ENCODE measurements at places on chromosomes 2 and 18. TPM values are rescaled to one million over a fixed set of nuclear protein-coding genes. Genes with fewer than 3 reads are reported as not detected.
A peak's percentile ranks its signal among the peaks of the same experiment; 100 is the strongest.

Gene CFAP221
- 0.79 TPM for total RNA-seq

Gene FN1
- 68.9 TPM for total RNA-seq

Gene REEP1
- total RNA-seq, result 21.3 TPM

Gene TRABD2A
- 0.62 TPM for total RNA-seq

Gene GBX2
- not detected for total RNA-seq

Gene RIT2
- total RNA-seq, result not detected

Gene POTEC
- total RNA-seq, result not detected

Gene GPR39
- not detected for total RNA-seq

Gene EN1
- total RNA-seq, result not detected

Gene MAP3K19
- total RNA-seq, result not detected

Gene C2orf72
- 0.07 TPM for total RNA-seq

Gene INSIG2
- 12.0 TPM for total RNA-seq

Gene TGFA
- 1.1 TPM for total RNA-seq

Gene IL36B
- total RNA-seq, result not detected

Gene SLC38A11
- total RNA-seq, result 1.0 TPM

Gene HOXD10
- total RNA-seq, result not detected

Gene GPR55
- not detected for total RNA-seq

Gene FAM124B
- 1.2 TPM for total RNA-seq

Gene TWIST2
- 2.6 TPM for total RNA-seq

Gene KIF5C
- total RNA-seq, result 0.52 TPM

GRCh38 chr2:12555012-12555645, 161.6 kb upstream of the TRIB2 start:
- no peak for DNase-seq

DNA sequence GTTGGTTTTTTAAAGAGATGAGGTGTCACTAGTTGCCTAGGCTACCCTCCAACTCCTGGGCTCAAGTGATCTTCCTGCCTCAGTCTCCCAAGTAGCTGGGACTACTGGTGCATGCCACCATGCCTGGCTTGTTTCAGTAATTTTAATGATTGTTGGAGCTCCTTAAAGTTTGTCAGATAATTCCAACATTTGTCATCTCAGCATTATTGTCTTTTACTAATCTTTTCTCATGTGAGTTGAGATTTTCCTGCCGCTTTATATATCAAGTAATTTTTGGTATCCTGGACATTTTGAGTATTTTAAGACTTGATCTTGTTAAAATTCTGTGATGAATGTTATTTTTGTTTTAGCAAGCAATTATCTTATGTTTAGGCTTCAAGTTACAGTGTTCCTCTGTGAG, 108.6 kb downstream of the OTX1 start:
- DNase-seq, result no peak

- no peak for DNase-seq
Observed at GRCh38 chr2:100161945-100162620, 19.7 kb upstream of the AFF3 start.

DNA sequence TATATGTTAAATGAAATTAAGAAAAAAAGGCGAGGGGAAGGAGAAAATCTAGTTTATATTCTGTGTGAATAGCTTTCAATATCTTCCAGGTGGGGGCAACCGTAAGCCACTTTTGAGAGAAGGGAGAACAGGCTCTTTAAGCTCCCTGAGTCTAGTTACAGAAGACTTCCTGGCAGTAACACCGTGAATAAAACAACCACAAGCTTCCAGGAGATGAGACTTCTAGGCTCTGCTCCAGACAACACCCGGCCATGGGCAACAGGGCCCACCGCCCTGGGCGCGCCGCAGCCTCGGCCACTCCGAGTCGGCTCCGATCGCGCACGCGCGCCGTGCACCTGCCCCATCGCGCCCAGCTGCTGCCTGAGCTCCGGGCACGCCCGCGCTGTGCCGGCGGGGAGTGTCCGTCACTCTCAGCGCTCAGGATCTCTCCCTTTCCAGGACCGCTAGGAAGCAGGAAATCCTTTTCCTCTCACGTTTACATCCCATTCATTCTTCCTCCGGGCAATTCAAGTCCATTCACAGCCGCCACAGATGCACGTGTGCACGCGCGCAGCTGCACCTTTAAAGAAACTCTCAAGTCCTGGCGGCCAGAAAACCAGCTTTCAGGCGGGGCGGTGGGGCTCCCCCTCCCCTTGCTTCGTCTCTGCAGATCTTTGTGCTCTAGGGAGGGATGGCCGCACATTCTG, 19.4 kb upstream of the PAX3 start:
- peak; percentile 77 for DNase-seq

DNA sequence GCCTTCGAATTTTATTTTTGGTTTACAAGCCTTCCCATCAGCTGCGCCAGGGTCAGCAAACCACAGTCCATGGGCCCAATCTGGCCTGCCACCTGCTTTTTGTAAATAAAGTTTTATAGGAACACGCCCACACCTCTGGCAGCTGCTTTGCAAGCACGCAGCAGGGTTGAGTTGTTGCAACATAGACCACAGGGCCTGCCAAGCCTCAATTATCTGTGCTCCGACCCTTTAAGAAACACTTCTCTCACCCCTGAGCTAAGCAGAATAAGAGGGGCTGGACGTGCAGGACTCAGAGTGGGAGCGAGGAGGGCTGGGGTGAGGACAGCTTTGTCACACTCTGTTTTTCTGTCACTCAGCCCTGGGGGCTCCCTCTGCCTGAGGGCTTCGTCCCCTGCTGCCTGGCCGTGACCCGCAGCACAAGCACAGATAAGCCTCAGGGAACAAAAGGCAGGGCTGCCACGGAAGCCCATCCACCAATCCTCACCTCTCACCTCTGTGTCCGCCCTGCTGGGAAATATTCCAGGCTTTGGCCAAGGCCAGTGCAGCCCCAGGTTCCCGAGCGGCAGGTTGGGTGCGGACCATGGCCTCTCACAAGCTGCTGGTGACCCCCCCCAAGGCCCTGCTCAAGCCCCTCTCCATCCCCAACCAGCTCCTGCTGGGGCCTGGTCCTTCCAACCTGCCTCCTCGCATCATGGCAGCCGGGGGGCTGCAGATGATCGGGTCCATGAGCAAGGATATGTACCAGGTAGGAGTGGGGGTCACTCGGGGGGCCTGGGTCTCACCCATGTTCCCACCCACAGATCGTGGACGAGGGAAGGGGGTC, at the start of gene AGXT:
AGXT (plus strand) TSS at position 539 of the 823 bp plus-strand sequence; CDS start at position 581, 42 bp downstream.
- DNase-seq, result no peak

GRCh38 chr18:69874058-69874457, 73.6 kb downstream of the CD226 start:
- no peak for DNase-seq

GRCh38 chr18:30639361-30639760, 403.2 kb downstream of the DSC3 start:
- DNase-seq, result no peak

- no peak for DNase-seq
Observed at GRCh38 chr18:13461469-13461868, 242.9 kb downstream of the LDLRAD4 start.

DNA sequence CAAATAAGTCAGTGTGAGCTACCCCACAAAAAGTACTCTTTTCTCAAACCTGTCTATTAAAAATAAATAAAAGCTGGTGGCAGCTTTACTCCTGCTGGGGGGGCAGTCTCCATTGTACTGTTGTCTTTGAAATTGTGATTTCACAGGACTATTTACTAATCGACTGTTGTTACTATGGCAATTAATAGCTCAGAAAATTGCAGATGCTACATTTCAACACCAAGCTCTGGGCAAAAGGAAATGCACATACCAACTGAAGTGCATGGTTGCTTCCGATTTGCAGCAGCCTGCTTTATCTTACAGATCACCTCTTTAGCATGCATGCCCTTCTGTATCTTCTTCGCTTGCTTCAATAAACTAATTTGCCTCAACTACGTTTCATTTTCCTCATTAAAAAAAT, 117.6 kb upstream of the DAPL1 start:
- no peak for DNase-seq

DNA sequence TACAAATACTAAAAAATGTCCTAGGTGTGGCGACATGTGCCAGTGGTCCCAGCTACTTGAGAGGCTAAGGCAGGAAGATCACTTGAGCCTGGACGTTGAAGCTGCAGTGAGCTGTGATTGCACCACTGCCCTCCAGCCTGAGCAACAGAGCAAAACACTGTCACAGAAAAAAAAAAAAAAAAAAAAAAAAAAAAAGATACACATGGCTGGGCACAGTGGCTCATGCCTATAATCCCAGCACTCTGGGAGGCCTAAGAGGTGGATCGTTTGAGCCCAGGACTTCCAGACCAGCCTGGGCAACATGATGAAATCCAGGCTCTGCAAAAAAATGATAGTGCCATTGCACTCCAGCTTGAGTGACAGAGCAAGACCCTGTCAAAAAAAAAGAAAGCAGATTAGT, 13.7 kb downstream of the KANSL1L start:
- no peak for DNase-seq

GRCh38 chr2:11898576-11898975, 152.1 kb downstream of the LPIN1 start:
- DNase-seq, result no peak

DNA sequence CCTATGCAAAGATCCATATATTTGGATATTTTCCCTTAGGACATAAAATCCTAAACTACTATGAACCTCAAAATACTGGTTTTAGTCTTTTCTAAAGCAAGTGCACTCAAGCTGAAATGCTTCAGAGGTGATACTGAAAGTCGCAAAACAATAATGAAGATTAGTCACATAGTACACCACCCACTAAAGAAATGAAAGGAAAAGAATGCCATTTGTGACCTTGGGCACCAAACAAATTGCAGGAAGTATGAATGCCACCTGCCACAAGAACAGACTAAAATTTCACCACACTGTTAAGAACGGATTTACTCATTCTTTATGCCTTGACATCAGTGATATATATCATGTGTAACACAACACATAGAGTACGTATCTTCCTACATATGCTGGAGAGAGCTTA, 161.5 kb downstream of the ZNF521 start:
- DNase-seq, result no peak

DNA sequence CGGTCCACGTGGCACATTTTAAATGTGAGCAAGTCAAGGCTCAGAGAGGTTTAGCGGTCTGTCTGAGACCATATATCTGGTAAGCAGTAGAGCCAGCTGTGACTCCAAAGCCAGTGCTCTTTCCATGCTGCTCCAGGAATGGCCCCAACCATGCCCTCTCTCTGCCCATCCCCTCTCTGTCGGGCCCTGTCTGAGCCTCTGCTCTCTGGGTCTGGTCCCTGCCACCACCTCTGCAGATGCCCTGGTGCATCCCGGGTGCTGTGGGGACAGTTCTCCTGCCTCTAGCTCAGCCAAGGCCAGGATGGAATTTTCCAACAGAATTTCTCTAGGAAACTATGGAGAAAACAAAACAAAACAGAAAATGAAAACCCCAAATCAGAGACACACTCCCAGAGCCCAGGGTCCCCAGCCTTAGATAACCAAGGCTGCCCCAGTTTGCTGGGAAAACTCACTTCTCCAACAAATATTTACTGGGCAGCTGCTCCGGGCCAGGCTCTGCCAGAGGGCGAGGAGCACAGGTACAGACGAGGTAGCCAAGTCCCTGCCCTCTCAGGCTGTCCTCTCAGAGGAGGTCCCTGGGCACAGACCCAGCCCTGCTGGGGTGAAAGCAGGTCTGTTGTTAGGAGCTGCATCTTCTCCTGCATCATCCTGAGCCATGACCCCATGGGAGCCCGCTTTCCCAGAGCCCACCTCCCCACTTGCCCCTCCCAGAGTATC, 9.2 kb downstream of the ADRA2B start:
- peak; percentile 40 for DNase-seq

GRCh38 chr2:95526360-95527341, 42.1 kb upstream of the TRIM43B start:
- peak; percentile 86 for DNase-seq

- DNase-seq, result no peak
Observed at GRCh38 chr18:76824145-76824676, 1.9 kb downstream of the ZNF236 start.

- DNase-seq, result no peak
Observed at GRCh38 chr18:75897386-75897785, 469.9 kb upstream of the SMIM21 start.

GRCh38 chr2:118586312-118586711, 261.1 kb downstream of the EN1 start:
- no peak for DNase-seq

DNA sequence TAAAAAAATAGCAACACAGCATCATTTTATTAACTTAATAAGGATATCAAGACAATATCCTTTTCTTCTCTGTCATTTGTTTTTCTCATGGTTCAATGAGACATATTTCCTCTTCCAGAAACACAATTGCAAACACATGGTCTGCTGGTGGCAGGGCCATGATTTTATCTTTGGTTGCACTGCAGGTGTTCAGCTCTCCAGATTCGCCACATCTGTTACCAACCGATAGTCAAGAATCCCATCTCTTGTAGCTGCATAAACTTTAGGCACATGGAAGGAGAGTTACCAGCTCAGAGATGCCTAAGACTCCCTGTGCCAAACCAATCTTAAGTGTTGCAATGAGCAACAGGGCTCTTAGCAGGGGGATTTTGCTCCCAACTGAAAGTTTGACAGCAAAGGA, 1303.2 kb upstream of the CELF4 start:
- DNase-seq, result no peak

DNA sequence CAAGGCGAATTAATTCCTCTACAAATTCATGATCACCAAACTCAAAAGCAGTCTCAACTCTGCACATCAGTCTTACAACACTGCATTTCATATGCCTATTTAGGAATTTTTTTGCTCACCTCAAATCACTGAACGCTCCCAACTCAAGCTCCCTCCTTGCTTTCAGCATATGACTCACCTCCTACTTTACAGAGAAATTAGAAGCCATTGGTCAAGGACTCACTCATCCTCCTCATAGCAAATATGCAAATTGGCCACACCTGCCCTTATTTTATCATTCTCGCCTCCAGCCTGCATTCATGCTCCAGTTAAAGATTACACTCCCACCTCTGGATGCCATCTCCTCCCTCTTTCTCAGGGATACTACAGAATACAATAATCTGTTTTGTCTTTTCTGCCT, 148.8 kb downstream of the MBD2 start:
- no peak for DNase-seq

All from left ventricle myocardium superior (tissue), 1 donor.